ENCODE measurements at places on chromosomes 2 and 18.

DNA sequence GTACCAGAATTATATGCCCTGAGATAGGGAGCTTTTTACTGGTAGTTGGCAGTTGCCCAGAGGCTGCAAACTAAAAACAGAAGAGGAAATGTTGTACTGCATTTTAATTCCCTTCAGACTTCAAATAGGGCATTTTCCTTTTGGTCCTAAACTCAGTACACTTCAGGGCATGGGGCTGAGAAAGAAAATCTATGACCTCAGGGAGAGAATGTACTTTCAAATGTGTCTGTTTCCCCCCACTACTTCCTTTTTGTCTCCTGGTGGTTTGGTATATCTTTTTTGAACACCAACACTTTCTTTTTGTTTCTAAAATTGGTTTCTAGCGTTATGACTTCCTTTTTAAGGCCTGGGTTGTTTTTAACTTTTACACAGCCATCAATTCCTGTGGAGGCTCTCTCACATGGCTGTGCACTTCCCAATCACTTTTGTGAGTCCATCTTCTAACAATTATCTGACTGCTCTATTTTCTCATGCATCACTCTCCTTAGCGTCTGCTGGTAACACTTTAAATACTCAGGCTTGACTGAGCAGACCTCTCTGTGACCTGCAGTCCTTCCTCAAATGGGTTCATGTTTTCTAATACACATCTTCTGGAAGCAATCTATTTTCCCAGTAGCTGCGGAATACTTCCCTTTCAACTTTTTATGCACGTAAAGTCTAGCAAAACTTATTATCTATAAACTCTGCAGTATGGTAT, 596.0 kb downstream of the LRP1B start:
- DNase-seq = no peak

- no peak for DNase-seq
These were observed 272.5 kb downstream of the DSEL start for GRCh38 chr18:67243799-67244587.

GRCh38 chr18:56716692-56717146, 65.6 kb downstream of the WDR7 start:
- DNase-seq = no peak

- DNase-seq = no peak
These were observed 54.1 kb upstream of the ODC1 start for GRCh38 chr2:10501980-10502802.

DNA sequence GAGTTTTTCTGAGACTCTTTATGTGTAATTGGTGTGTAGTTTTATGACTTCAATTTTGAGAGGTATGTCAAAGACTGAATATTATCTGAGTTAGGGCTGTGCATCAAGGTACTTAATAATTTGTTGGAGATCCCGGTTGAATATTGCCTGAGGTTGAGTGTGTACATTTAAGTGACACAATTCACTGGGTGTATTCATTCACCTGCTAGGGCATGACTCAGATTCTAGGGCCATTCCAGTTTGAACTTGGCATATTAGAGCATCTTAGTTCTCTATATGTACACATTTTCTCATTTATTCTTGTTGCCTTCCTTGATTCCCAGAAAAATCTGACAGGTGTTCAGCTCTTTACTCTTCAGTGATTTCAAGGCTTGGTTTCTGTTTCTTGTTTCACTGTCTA, 12.5 kb downstream of the MAP4K4 start:
- DNase-seq = no peak

DNA sequence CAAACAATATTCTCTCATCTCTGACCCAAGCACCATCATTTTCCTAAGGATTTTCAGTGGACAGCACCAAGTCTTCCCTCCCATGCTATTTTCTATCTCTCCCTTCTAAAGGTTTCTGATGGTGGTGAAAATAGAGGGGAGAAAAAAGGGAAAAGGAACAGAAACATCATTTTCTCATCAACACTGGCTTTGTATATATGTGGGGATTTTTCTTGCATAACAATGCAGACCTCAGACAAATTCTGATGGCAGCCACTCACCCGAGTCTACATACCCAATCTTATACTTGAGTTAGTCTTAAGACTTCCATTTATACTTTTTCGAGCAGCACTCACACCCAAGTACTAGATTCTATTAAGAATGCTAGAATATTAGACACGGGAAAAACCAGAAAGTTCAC, 95.8 kb downstream of the TMEM163 start:
- DNase-seq = no peak

DNA sequence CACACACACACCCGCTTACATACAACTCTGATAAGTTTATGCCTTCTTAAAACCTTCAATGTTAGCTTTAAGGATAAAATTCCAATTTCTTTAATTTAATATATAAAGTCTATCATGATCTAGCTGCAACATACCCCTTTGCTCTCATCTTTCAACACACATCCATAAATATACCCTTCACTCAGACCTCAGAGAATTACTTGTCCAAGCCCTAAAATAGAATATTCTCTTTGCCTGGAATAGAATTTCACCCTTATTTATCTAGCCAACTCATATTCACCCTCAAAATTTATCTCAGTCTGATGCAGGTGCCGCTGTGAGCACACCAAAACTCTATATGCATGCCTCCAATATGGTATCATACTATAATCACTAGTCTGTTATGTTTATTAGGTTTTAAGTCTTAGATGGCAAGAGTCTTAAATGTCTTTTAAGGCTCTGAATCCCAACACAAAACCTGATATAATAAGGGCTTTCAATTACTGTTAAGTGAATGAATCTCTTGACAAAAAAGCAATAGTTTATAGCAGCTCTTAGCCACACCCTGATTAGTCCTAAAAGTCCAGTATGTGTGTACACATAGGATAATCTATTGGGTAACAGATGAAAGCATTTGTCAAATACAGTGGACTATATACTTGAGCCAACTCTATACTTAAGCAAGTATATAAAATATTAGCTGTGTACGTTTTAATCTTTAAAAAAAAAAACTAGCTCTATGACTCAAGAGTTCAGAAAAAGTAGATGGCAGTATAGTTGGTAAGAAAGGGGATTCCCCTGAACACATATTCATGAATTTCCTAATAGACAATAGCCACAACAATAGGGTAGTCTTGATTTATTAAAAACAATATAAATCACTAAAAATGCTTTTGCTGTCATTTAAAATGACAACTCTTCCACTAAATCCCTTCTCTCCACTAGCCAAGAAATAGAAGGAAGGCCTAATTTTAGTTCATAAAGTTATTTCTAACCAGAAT, 144.5 kb downstream of the EXOC6B start:
- DNase-seq = no peak

DNA sequence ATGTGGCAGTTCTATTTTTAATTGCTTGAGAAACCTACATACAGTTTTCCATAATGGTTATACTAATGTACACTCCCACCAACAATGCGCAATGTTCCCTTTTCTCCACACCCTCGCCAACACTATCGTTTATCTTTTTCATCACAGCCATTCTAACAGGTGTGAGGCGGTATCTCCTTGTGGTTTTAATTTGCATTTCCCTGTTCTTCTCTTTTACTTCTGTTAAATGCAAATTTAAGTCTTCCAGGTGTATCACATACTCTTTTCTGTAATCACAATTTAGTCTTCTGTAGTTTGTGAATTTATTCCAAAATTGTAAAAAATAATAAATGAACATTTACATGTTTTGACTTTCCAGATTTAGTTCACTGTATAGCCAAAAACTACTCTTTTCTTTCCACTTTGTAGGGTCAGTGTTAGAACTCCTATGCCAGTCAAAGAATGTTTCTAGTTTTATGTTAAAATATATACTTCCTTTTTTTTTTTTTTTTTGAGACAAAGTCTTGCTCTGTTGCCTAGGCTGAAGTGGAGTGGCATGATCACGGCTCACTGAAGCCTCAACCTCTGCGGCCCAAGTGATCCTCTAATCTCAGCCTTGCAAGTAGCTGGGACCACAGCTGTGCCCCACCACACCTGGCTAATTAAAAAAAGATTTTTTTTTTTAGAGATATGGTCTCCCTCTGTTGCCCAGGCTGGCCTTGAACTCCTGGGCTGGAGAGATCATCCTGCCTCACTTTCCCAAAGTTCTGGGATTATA, 15.4 kb upstream of the ACYP2 start:
- DNase-seq = no peak
